Placental pericyte (primary cell): ENCODE measurements at places on chromosomes 4 and X. TPM values are rescaled to one million over a fixed set of nuclear protein-coding genes. Genes with fewer than 3 reads are reported as not detected.

The PDHA1 gene
- total RNA-seq, result 44.4 and 68.7 TPM in 2 replicates

The TEX13D gene
- not detected in 2 replicates for total RNA-seq

The SNCA gene
- 4.9 and 7.9 TPM in 2 replicates for total RNA-seq

The EPGN gene
- total RNA-seq, result not detected in 2 replicates

The CPLX1 gene
- not detected in 2 replicates for total RNA-seq

The GPM6B gene
- 0.14 TPM in 1 of 2 replicates, not detected in the other for total RNA-seq

The PAK3 gene
- 2.2 and 3.6 TPM in 2 replicates for total RNA-seq

The C4orf51 gene
- not detected in 2 replicates for total RNA-seq

The USP17L22 gene
- not detected in 2 replicates for total RNA-seq

The SLC4A4 gene
- 10.1 and 22.0 TPM in 2 replicates for total RNA-seq

The PNMA6A gene
- 0.29 and 1.5 TPM in 2 replicates for total RNA-seq

The CXXC4 gene
- total RNA-seq, result under 0.01 and 0.14 TPM in 2 replicates

The RTL3 gene
- 0.43 TPM in 1 of 2 replicates, not detected in the other for total RNA-seq

The NEIL3 gene
- 2.6 and 14.6 TPM in 2 replicates for total RNA-seq

The XG gene
- 0.57 and 0.88 TPM in 2 replicates for total RNA-seq
